ENCODE measurements at places on chromosomes 5 and 9.

DNA sequence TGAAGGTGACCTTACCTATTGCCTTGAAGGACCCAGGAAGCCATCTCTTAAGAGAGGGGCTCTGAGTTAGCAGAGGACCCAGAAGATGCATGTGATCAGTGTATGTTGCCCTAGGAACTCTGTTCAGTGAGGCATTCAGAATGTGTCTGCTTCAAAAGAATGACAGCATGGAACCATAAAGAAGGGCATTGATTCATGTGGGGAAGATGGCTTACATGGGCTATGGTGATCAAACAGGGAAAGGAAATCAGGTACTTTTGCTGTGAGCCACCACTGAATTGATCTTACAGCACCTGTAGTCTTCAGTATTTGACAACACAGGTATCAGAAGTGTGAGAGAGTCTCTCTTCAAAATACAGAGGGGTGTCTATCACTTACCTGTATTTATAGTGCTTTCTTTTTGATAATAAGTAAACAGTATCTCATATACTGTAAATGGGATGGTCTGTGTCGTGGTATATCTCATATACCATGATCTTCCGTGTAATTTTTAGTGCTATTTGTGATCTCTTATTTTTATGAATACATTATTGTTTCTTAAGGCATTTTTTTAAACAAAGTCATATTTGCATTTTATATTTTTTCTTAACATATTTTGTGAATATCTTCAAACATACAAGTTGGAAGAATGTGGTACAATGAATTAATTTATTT, 57.0 kb downstream of the FOCAD start:
- DNase-seq: no peak

- DNase-seq: no peak
These were observed 17.9 kb upstream of the RPS23 start for GRCh38 chr5:82295959-82296531.

DNA sequence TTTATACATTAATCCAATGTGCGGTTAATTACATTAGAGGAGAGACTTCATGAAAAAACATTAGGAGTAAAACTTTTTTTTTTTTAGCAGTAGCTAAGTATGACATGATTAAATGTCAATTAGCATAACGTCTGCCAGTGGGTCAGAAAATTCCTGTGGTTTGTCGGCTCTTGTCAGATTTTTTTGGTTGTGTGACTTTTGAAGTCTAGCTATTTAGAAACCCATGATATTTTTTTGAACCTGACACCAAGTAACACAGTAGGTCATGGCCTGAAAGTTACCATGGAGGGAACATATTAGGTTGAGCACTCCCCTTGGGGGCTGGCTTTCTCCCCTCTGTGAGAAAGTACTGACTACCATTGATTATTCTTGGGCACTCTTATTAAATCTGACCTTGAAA, 84.8 kb upstream of the ALDH1A1 start:
- peak; percentile 54 for DNase-seq

GRCh38 chr5:14112998-14113652, 30.0 kb upstream of the TRIO start:
- DNase-seq: no peak

GRCh38 chr5:126830061-126830460, 53.1 kb downstream of the LMNB1 start:
- no peak for DNase-seq

- DNase-seq: no peak
These were observed 793.9 kb downstream of the SEMA5A start for GRCh38 chr5:8751971-8752370.

DNA sequence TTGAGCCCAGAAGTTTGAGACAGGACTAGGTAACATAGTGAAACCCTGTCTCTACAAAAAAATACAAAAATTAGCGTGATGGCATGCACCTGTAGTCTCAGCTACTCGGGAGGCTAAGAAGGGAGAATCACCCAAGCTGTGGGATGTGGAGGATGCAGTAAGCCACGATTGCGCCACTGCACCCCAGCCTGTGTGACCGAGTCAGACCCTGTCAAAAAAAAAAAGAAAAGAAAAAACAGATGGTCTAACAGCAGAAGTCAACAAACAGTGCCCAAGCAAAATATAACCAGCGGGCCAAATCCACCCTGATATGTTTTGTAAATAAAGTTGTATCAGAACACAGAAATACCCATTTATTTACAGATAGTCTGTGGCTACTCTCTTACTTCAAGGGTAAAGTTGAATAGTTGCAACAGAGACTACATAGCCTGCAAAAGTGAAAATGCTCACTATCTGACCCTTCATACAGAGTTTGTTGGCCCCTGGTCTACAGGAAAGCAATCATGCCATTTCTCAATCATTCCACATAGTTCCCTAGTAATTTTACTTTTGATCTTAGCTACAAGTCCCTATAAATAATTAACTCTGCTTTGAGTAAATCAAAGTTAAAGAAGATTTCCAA, 383.7 kb downstream of the TLE1 start:
- DNase-seq: no peak

DNA sequence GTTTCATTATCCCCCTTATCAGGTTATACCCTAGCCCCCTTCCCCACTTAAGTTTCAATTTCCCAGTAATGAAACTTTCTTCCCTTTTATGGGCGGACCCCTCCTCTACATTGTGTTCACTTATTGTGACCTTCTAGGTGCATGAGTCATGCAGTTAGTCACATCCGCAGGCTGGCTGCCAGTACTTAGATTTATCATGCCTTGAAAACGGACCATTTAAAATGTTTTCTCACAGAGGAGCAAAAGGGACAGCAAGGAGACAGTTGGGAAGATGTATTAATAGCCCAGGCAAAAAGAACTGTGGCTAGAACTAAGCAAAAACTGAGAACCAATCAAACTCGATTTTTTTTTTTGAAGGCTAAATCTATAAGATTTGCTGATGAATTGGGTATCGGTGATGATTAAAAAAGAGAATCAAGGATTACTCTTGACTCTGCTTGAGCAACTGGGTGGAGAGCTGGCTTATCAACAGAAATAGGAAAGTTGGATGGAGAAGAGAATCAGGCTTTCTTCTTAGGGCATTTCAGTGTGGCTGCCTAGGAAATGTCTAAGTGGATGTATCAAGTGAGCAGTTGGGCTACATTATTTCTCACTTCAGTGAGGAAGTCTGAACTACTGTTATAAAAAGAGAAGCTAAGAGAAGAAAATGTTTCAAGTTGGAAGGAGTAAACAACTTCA, 615.0 kb downstream of the HINT1 start:
- DNase-seq: peak; percentile 78

DNA sequence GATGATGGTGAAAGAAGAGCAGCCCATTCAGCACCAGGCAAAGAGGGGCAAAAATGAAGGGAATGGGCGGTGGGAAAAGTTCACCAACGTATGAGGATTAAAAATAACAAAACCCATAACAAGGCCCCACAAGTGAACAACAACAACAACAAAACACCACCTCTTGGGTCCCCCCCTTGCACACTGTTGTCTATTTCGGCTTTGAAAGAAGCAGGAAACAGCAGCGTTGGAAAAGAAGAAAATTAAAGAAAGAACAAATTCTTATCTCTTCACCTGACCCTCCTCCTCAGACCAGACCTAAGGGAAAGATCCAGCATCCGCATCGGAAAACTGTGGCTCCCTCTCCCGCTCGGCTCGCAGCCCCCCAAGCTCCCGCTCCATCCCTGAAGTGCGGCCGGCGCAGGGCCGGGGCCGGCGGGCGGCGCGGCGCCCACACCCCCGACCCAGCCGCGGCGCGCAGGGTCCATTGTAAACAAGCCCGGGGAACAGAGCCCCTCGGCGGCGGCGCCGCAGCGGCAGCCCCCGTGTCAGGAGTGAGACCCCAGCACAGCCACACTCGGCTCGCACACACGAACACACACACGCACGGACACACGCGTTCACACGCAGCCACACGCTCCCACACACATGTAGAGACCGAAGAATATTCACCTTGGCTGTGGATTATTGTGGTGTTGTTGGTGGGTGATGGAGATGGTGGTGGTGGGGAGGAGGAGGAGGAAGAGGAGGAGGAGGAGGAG, 535 bp downstream of the RFX3 start:
- DNase-seq: no peak

DNA sequence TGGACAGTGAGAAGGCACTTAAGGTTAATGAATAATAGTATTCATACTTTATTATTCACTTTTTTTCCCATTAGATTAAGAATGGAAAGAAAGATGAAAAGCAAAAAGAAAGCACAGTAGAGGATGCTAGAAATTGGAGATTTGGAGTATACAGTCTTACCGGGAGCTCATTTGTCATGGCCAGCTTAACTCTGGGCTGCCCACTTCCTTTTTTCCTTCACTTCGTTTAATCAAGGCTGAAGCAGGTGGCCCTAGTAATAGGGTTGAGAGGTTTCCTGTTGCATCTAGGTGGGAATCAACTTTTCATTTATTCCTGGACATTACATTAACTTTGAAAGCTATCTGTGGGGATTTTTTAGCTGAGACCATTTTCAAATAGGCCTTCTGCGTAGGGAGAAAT, 57.0 kb upstream of the MEGF10 start:
- DNase-seq: no peak

DNA sequence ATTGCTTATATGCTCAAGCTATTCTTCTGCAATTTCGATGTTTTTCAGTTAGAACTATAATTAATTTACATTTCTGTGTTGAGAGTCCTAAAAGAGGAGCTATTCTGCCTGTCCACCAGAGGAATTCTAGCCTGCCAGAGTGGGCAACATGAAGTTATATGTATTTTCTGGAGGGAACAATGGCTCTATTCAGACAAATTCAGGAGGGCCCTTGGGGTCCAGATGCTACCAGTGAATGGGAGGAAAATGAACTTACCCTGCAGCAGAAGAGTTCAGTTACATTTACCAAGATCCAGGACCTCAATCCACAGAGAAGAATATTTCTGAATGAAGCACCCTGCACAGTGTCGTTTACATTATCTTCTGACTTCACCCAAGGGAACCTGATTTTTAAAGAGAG, 80.7 kb downstream of the ITGA1 start:
- no peak for DNase-seq

- no peak for DNase-seq
These were observed 519.2 kb downstream of the RASEF start for GRCh38 chr9:82543726-82544125.

- DNase-seq: no peak
These were observed 38.8 kb downstream of the STC2 start for GRCh38 chr5:173289372-173289771.

DNA sequence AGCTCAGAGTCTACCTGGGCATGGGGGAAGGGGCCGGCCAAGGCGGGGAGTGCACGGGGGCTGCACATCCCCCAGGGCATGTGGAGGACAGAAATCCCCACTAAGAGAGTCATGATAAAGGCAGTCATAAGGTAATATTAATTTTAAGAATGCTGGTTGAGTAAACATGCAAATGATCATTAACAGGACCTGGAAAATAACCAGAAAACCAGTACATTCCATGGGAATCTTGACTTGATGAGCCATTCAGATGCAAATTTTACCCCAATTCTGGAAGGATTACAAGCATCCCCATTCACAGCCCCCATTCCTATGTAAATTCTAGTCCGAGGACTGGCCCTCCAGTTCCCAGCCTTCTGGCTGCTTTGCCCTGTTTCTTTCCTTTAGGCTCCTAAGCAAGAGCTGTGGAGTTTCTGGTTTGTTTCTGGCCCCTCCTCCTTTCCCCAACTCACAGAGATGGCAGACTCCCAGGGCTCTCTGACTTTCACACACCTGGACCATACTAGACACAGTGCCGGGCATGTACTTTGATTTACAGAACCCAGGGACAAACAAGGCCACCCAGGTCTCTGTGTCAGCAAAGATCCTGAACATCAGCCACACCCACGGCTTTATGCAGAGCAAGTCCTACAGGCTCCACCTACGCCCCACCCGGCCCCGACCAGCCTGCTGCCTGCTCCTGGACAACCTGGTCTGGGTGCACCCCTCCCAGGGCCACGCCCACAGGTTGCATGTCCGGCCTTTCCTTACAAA, 62.7 kb downstream of the SEMA4D start:
- DNase-seq: no peak

GRCh38 chr5:160297004-160297403, 15.4 kb downstream of the CCNJL start:
- no peak for DNase-seq

DNA sequence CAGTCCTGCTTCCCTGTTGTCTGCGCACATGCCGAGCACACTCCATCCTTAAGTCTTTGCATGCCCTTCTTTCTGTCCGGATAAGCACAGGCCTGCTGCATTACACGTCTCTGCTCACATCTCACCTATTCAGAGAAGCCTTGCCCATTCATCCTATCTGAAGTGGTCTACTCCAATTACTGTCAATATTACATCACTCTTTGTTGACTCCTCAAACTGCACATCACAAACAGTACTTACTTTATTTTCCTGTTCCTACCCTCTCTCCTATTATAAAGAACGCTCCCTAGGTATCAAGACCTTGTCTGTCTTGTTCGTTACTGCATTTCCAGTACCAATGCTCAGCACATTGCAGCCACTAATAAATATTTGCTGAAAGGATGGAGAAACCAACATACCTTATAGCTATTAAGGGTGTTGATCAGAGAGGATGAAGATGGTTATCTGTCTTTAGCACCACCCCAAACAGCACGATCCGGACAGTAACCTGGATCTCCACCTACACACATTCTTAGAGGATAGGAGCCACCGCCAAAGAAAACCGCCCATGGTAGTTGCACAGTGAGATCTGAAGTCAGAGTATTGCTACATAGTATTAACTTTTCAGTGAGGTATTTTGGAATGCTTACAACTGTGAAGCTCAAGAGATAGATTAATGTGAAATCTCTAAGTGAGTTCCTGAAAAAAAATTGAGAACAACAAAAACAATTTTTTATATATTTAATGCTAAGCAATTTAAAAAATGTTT, 1.6 kb upstream of the PRRC1 start:
- no peak for DNase-seq

GRCh38 chr9:134325096-134325812, 1.0 kb upstream of the RXRA start:
- DNase-seq: peak; percentile 33

DNA sequence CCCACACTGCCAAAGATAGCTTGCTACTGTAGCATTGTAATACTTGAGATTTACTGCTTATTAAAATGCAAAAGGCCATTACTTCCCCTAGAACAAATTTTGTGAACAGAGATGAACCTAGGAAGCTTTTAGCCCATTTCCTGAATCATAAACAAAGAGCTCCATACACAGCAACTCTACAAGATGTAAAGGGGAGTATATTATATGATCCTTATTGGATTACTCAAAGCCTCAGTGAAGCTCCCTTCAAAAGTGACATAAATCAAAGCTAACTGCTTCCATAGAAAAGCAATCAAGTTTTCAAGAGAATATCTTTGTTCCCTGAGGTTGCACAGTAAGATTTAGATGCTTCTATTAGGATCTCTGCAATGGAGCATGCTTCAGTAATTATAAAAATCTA, 629.8 kb downstream of the EFNA5 start:
- no peak for DNase-seq

DNA sequence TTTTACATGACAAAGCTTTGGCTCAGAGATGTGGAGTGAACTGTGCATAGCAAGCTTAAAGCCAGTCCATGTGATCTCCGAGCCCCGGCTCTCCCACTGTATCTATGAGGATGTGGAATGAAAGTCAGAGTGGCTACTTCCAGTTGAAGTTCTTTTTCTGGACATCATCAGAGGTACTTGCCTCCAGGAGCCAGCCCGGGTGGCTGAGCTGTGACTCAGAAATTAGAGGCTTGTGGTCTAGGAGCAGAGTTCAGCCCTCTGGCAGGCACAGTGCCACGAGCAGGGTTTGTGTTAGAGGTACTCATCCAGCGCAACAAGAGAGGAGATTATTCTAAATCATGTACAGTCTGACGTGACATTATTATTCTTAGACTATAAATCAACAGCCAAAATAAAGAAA, 322.5 kb downstream of the CDK5RAP2 start:
- DNase-seq: peak; percentile 12
